Urothelium cell line (cell line): ENCODE measurements at places on chromosomes 2 and 18.

- DNase-seq = no peak
Observed at GRCh38 chr2:144514616-144515091, 5.3 kb downstream of the ZEB2 start.

GRCh38 chr2:61179701-61180639, 18.0 kb downstream of the C2orf74 start:
- no peak for DNase-seq

DNA sequence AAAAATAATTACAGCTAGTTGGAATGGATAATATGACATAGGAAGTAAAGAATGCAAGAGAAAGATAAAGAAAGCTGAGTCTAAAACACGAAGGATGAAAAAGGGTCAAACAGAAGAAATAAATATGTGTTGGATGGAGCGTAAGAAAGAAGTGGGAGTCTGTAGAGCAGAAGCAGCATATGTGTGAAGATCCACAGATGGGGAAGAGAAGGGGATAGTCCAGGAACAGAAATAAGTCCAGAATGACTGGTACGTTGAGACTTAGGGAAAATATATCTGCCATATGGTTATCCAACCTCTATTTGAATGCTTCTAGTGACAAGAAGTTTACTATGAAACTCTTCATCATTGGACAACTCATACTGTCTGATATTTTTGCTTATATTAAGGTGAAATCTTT, 18.0 kb downstream of the ABCA12 start:
- DNase-seq = no peak

GRCh38 chr2:197077336-197077735, 150.8 kb upstream of the PGAP1 start:
- DNase-seq = no peak

- DNase-seq = no peak
Observed at GRCh38 chr2:145460112-145460511, 940.2 kb upstream of the ZEB2 start.
